ENCODE measurements at places on chromosomes 7 and 10.

DNA sequence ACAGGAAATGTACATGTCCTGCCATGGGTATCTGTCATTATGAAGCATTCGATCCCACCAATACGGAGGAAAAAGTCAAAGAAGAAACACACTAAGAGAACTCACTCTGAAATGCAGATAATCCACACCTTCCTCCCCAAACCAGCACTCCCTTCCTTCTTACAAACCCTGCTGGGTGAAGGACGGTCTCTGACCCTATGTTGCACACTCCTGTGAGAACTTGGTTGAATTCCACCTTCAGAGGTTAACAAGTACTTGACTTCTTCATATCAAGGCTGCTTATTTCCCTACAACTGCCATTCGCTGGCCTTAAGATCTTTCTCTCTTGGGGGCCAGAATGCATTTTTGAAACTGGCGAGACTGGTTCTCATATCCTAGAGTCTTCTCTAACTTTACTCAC, 16.6 kb downstream of the YWHAG start:
- no peak for DNase-seq

GRCh38 chr10:100109670-100110069, 28.0 kb upstream of the CPN1 start:
- DNase-seq = no peak

- no peak for DNase-seq
Measured at GRCh38 chr7:109694149-109695071, 1124.7 kb downstream of the DNAJB9 start.

DNA sequence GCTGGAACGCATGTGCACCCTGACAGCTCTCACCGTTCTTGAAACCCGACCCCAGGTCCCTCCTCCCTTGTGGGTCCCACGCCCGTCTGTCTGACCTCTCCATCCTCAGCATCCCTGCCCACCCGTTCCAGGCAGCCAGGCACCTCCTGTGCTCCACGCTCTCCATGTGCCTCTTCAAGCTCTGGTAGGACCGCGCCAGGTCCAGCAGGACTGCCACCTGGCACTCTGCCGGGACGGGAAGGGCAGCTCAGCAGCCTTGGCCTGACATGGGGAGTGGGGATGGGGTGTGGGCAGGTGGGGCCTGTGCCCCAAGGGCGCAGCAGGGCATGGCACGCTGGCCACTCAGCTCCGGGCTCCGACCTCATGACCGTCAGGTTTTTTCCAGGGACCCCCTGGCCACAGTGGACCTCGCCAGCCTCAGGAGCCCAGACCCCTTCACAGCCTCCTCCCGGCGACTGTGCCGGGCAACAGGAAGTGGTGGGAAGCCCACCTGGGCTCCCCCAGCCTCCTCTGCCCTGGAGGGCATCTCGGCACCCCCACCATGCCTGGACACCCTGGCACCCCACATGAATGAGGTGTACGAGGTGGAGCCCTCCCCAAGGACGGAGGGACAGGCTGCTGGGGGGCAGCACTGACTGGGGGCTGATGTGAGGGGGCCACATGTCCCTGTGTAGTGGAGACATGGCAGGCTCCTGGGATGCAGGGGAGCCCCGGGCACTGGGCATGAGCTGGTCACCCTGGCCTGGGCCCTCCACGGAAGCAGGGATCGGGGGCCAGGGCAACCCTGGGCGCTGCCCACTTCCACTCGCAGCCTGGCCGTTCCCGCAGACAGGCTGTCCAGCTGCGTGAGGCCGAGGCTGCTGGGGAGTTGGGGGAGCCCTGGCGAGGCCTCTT, 25.1 kb upstream of the NKX6-2 start:
- no peak for DNase-seq

- DNase-seq = no peak
Measured at GRCh38 chr7:73448609-73449008, 15.0 kb downstream of the FZD9 start.

GRCh38 chr10:82564353-82565196, 689.6 kb downstream of the NRG3 start:
- no peak for DNase-seq

GRCh38 chr10:36425131-36425797, 700.1 kb upstream of the ANKRD30A start:
- DNase-seq = no peak

DNA sequence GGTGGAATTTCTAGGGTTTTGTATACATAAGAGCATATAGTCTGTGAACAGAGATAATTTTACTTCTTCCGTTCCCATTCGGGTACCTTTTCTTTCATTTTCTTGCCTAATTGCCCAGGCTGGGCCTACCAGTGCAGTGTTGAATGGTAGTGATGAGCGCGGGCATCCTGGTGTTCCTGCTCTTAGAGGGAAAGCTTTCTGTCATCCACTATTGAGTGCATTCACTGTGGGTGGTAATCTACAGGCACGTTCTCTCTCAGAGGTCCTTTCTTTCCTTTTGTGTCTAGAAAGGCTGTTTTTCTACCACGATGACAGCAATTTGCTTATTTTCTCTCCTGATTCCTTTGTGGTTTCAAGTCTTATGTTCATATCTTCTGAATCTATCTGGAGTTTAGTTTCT, 65.0 kb downstream of the INPP5A start:
- no peak for DNase-seq

- DNase-seq = no peak
Measured at GRCh38 chr10:97234400-97234799, 48.6 kb upstream of the SLIT1 start.

- no peak for DNase-seq
Measured at GRCh38 chr7:98058186-98058585, 48.5 kb upstream of the LMTK2 start.

GRCh38 chr10:74994854-74995253, 116.6 kb upstream of the SAMD8 start:
- DNase-seq = no peak

GRCh38 chr7:44639671-44640321, 33.4 kb downstream of the OGDH start:
- no peak for DNase-seq

GRCh38 chr7:95859429-95859828, 87.1 kb downstream of the DYNC1I1 start:
- DNase-seq = no peak

DNA sequence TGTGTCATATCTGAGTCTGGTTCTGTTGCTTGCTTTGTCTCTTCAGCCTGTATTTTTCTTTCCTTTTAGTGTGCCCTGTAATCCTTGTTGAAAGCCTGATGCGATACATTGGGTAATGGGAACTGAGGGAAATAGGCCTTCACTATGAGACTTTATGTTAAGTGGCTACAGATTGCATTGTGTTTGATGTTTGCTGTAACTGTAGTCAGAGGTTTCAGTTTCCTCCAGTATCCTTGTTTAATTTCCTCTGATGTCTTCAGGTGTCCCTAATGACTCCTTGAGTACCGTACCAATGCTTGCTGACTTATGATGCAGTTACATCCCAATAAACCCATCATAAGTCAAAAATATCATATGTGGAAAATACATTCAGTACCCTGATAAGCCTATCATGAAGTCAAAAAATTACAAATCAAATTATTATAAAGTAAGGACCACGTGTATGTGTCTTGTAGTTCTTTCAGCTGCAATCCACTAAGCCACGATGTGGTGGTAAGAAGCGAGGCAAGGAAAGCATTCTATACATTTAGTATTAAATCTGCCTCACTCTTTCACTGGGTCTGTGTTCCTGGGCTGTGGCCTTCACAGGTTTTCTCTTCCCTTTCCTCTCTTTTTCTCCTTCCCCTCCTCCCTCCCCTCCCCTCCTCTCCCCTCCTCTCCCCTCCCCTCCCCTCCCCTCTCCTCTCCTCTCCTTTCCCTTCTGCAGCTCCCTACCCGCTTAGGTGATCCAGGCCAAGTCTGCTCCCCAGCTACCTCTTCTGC, 13.3 kb upstream of the GIMAP6 start:
- DNase-seq = no peak

- no peak for DNase-seq
Measured at GRCh38 chr7:116863936-116864500, 1.6 kb downstream of the CAPZA2 start.

GRCh38 chr10:102819054-102819453, 18.2 kb downstream of the CYP17A1 start:
- DNase-seq = no peak

DNA sequence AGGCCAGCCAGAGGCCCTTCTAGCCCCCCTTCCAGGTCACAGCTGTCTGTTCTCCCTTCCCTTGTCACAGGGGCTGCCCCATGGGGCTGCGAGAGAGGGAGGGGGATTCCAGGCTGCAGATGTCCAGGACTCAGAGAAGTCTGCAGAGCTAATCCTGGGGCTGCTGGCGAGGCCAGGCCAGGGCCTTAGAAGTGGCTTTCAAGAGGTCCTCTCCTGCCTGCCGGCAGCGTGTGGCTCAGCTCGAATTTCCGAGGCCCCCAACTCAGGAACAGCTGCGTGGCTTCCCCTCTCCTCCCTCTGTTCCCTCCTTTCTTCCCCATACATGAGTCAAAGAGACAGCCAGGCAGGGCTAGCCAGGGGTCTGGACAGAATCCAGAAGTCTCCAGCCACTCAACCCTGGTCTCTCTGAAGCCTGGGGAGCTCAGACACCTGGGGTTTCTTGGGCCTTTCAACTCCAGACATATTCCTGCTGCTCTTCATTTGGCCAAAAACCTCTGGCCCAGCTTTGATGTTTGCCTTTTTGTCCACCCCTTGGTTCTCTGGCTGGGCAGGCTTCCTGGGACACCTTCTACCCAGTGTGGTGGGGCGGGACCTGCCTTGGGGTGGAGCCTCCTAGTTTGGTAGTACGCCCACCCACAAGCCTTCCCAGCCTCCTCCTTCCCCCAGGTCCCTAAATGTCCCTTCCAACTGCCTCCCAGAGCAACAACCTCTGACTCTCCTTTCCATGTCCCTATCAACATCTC, 21.8 kb upstream of the EIF5AL1 start:
- no peak for DNase-seq

- DNase-seq = no peak
Measured at GRCh38 chr7:26349005-26349915, 57.6 kb downstream of the SNX10 start.

DNA sequence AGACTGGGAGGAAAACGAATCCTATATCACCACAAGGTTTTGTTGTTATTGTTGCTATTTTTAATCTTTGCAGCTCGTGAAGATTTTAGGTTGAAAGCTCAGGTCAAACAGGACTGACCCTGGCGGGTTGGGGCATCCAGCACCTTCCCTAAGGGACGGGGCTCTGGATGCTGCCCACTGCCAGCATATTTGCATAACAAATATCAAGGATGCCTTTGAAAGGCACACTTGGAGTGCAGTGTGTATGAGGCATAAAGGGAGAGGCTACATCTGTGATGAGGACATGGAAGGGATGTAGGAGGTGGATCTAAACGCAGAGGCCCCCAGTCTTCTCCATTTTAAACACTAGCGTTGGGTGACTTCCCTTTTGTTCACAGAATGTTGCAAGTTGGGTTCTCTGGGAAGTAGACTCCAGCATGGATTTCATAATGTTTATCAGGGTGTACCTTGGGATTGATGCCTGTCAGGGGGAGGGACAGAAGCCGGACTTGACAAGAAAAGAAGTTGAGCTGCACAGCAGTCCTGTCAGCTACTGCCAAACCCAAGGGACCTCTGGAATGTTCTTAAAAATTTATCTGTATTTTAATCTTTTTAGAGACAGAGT, 181.1 kb upstream of the IMMP2L start:
- DNase-seq = no peak

DNA sequence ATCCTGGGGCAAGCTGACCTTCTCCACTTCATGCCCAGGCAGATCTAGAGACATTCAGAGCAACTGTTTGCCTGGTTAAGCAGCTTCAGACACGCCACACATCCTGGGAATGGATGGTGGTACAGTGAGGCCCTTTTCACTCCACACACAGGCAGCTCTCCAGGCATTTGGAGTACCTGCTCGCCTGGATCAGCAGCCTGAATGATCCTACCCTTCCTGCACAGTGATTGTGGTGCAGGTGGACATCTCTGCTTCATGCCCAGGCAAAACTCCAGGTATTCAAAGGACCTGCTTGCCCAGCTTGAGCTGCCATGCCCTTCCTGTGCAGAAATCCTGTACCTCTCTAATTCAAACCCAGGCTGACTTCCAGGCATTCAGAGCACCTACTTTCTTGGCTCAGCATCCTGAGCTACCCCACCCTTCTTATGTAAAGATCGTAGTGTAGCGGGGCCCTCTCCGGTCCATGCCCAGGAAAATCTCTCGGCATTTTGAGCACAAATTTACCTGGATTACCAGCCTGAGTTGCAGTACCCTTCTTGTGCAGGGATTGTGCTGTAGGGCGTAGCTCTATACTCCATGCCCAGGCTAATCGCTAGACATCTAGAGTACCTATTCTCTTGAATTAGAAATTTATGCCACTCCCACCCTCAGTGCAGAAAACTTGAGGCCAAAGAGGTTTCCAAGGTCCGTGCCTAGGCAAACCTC, 972.8 kb downstream of the ANKRD7 start:
- DNase-seq = no peak

DNA sequence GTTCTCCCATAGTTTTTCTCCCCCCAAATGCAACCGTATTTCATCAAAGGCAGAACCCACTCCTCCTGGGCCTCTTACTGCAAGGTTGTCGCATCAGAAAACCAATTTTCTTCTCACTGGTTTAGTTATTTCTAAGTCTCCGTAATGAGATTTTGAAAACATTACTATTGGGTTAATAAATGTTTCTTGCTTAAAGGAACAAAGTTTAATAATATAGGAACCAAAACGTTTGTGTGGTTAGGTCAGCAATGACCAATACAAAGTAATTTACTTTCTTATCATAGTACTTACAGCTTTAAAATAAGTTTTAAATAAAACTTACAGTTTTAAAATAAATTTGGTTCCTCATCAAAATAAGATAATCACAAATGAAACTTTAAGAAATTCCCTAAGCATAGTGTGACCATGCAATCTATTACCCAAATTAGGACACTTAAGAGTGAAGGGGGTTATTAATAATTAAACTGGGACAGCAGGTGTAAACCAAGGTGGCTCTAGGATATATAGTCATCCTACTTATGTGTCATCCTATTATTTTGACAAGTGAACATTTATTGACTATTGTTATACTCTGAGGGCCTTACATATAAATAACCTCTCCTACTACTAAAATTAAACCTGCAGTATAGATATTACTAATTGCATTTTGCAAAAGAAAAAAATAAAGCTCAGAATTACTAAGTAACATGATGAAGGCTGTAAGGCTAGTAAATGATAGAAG, 415.4 kb upstream of the LRRN3 start:
- DNase-seq = no peak

- no peak for DNase-seq
Measured at GRCh38 chr10:3531670-3532069, 253.3 kb downstream of the KLF6 start.

DNA sequence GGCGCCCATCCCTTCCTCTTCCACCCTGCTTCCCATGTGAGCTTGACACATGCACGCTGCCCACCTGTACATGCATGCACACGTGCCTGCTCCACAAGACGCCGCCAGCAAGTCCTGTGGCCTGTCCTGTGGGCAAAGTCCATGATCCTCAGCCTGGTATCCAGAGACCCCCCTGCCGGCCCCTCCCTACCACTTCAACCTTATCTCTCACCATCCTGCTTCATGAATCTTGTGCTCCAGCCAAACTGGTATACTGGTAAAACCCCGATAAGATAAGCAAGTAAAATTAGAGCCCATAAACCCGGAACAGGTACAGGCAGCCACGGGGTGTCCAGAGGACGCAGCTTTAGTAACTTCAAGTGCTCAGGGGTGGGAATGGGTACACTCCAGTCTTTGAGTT, 11.8 kb upstream of the TBXAS1 start:
- no peak for DNase-seq

Data from activated naive CD8-positive, alpha-beta T cell treated with anti-CD3 and anti-CD28 coated beads, Interleukin-2, amount 10 ng/mL, durations not matched to agents 7 days and 5 days (primary cell).